ENCODE measurements at places on chromosomes 6 and 20.

GRCh38 chr6:111592726-111593511, 12.8 kb downstream of the TRAF3IP2 start:
- no peaks in the 10 kb centered on the region for H3K4me1 ChIP-seq
- peaks cover 4% of the 10 kb centered on the region for H3K36me3 ChIP-seq
- H3K27me3 ChIP-seq, result no peaks in the 10 kb centered on the region
- H3K4me3 ChIP-seq, result no peak overlapping the region
- H3K27ac ChIP-seq, result no peak overlapping the region

- H3K27me3 ChIP-seq, result no peaks in the 10 kb centered on the region
- H3K27ac ChIP-seq, result no peak overlapping the region
- H3K4me1 ChIP-seq, result no peaks in the 10 kb centered on the region
- no peak overlapping the region for H3K4me3 ChIP-seq
These were observed 476.9 kb downstream of the KHDRBS2 start for GRCh38 chr6:61809004-61809595.

DNA sequence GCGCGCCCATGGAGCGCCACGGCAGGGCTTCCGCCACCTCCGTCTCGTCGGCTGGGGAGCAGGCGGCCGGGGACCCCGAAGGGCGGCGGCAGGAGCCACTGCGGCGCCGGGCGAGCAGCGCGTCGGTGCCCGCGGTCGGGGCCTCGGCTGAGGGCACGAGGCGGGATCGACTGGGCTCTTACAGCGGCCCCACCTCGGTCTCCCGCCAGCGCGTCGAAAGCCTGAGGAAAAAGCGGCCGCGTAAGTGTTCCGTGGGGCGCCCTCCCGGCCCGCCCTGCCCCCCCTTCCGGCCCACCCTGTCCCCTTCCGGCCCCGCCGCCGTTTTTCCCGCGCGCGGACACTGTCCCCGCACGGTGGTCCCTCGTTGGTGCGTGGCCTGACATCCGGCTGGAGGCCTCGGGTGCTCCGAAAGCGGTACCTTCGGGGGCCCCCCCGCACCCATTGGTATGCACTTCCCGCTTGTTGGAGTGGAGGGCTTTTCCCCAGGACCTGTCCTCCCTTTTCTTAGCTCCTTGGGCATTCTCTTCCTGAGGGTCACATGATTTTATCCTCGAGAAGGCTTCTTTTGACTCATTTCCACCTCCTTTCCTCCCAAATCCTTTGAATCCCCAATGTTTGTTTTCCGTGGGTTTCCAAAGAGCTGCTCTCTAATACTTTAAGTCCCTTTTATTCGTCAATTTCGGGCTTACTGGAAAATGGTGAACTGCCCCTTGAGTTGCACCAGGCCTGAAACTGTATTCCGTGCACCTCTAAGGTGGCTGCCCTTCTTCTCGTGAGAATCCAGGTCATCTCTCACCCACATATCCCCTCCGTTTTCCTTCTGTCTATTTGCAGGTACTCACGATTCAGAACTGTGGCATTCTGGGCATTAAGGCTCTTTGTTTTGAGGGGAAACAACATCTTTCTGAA, 556 bp downstream of the PANK2 start:
- peak overlapping the region; percentile 70 for H3K27ac ChIP-seq
- H3K4me1 ChIP-seq, result peaks cover 48% of the 10 kb centered on the region
- H3K36me3 ChIP-seq, result no peaks in the 10 kb centered on the region
- H3K27me3 ChIP-seq, result no peaks in the 10 kb centered on the region

GRCh38 chr6:159169193-159169555, at the start of gene FNDC1:
Gene FNDC1 (plus strand): TSS chr6:159169400. CDS start chr6:159169597, 197 bp downstream.
- no peak for DNase-seq
- peak within 1 kb of the TSS; percentile 70 for H3K4me3 ChIP-seq
- peaks cover 2% of the 10 kb centered on the region for H3K4me1 ChIP-seq
- H3K27ac ChIP-seq, result no peak within 1 kb of the TSS

- H3K36me3 ChIP-seq, result no peaks in the 10 kb centered on the region
- H3K27me3 ChIP-seq, result no peaks in the 10 kb centered on the region
- H3K4me3 ChIP-seq, result no peak overlapping the region
These were observed 155.2 kb downstream of the TFAP2A start for GRCh38 chr6:10259671-10260070.

GRCh38 chr6:150631984-150632642, 32.4 kb downstream of the PLEKHG1 start:
- no peaks in the 10 kb centered on the region for H3K36me3 ChIP-seq
- peaks cover 3% of the 10 kb centered on the region for H3K27me3 ChIP-seq

Measured in T-cell (primary cell).